ENCODE measurements at places on chromosomes 3 and 15. TPM values are rescaled to one million over a fixed set of nuclear protein-coding genes. Genes with fewer than 3 reads are reported as not detected.

XCR1 gene
- not detected for total RNA-seq

FAM107A gene
- total RNA-seq, result not detected

DNA sequence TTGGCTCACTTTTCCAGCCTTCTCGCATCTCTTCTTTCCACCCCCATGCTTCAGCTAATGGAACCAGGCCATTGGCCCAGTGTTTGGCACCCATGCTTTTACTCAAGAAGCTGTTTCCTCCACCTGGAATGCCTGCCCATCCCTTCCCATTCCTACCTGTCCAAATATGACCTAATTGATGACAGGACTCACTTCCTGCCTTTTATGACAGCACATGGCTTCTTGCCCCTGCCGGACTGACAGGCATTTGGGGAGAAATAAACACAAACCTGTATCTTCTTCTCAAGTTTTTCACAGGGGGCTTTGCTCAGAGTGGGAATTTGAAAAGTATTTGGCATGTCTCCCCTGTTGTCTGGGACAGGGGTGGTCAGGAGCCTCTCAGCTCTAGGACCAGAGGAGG is 120.1 kb downstream of the ABHD5 start:
- DNase-seq, result no peak

DNA sequence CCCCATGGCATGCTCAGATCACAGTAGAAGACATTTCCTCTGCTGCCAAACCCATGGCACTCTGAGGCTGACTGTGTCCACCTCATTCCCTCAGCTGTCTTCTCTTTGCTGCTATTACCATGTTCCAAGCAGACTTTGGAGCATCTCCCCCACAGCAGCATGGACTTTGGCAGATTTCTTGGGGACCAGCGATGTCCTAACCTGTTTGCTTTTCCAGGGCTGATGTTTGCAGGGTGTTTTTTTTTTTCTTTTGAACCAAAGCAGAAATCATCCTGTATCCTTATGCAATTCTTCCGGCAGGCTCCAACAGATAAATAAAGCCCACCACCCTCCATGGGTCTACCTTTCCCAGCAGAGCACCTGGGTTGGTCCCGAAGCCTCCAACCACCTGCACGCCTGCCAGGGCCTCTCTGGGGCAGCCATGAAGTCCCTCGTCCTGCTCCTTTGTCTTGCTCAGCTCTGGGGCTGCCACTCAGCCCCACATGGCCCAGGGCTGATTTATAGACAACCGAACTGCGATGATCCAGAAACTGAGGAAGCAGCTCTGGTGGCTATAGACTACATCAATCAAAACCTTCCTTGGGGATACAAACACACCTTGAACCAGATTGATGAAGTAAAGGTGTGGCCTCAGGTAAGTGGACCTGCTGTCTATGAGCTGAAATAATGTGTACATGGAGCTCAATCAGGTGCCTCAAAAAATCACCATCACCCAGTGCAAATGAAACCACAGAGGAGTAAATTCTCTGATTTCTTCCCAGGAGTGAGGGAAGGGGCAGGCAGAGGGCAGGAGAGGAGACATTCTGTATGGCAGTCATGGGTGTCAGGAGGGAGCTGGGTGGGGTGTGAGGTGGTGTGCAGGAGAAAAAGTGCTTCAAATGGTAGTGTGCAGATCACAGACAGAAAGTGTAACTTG is at the start of gene AHSG:
Gene AHSG, plus strand, starts transcription at position 340 of the 916 bp plus-strand sequence. Its CDS starts 82 bp downstream, at position 422.
- no peak for DNase-seq

DNA sequence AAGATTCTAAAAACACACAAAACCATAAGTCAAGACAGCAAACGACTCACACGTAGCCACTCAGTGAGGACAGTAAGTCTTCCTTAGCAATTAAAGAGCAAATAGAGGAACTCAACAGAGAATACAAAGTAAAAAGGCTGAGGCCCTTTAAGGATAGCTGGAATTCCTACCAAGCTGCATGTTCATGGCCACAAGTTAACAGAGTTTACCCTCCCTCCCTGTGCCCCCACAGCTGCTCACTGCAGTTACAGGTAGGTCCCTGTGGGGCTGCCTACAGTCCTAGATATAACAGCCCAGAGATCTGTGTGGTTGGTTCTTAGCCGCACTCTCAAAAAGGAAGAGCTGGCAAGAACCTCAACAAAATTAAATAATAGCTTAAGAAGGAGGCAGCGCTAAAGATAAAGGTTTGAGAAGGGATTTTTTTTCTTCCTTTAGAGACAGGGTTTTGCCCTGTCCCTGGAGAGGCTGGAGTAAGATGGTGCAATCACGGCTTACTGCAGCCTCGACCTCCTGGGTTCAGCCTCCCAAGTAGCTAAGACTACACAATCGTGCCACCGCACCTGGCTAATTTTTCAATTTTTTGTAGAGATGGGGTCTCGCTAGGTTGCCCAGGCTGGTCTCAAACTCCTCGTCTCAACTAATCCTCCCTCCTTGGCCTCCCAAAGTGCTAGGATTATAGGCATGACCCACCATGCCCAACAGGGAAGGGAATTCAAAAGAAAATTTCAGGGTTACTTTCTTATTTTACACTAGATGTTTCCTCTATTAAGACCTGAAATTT is 19.3 kb downstream of the SFMBT1 start:
- no peak for DNase-seq

DNA sequence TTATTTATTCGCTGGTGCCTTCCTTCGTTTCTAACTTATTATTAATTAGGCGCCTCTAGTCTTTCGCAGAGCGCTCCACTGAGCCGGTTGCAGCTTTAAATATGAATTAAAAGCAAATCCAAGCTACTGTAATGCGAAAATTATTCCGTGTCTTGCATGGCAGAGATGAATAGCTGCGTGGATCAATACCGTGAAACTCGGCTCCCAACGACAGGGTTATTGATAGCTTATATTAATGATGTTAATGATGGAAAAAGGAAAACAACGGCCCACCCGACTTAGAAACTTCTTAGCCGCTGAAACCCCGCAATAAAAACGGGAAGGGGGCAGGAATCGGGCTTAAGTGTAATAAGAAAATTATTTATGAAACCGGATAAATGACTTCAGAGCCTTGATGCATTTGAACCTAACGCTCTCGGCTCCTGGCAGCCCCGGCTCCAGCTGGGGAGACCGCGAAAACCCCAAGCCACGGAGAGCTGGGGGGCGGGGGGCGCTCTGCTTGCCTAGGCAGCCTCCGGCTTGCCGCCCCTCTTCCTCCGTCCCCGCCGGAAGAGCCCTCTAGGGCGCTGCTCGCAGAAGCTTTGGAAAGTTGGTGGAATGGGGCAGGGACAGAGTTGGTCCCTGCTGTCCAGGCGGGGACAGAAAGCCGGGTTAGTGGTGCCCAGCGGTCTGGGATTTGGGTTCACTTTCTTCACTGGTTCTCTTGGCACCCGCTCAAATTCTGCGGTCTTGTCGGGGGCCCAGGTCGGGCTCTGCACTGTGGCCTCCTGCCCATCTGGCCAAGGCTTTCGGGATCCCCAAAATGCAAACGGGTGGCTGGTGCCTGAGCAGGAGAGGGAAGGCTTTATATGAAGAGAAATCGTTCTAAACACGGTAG is 7.7 kb upstream of the ONECUT1 start:
- DNase-seq, result no peak

- DNase-seq, result no peak
These were observed 1271.7 kb upstream of the GBE1 start for GRCh38 chr3:83033133-83033532.

All from A172 (cell line).